ENCODE measurements at places on chromosomes 6 and 20. TPM values are rescaled to one million over a fixed set of nuclear protein-coding genes. Genes with fewer than 3 reads are reported as not detected.

The FAM209B gene
- total RNA-seq, result 0.92 TPM

The RAET1G gene
- not detected for total RNA-seq

The CENPW gene
- total RNA-seq, result 88.2 TPM

GRCh38 chr20:33896509-33896908 is 85.4 kb downstream of the CHMP4B start:
- DNase-seq, result no peak

GRCh38 chr20:362271-363254 is 15.7 kb downstream of the NRSN2 start:
- DNase-seq, result peak; percentile 50

DNA sequence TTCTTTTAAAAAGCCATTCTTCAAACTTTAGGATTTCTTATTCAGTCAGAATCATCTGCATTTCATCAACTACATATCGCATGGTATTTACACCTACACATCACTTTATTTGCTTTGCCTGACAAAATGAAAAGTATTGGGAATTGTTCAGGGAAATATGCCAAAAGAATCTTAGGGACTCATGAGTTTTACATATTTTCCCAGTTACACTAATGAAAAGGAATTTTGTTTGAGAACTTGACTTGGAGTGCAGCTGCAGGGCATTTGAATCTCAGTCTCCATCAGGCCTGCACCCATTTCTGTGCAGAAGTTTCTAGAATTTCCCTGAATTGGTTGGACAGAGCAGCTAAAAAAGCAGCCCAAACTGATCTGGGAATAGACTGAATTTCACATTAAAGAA is 65.3 kb downstream of the MTHFD1L start:
- no peak for DNase-seq

DNA sequence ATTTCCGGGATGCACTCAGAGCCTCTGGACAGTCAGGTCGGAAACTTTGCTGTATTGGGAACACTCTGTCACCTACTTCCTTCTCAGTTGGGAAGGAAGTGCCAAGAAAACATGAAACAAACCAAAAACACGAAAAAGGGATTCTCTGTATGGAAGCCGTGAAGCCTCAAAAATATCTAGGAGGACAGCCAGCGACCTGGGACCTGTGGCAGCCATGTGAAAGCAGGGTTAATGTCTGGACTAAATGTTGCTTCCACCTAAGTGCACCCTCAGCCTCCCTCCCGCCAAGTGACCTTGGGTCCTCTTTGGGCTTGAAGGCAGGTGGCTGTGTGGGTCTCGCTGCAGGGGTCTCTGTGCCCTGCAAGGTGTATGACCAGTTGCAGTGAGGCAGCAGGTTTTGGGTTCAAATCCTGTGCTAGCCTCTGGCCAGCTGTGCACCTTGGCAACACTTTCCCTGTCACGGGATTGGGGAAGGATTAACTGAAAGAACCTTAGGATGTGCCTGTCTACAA is 851 bp downstream of the MAVS start:
- DNase-seq, result no peak

DNA sequence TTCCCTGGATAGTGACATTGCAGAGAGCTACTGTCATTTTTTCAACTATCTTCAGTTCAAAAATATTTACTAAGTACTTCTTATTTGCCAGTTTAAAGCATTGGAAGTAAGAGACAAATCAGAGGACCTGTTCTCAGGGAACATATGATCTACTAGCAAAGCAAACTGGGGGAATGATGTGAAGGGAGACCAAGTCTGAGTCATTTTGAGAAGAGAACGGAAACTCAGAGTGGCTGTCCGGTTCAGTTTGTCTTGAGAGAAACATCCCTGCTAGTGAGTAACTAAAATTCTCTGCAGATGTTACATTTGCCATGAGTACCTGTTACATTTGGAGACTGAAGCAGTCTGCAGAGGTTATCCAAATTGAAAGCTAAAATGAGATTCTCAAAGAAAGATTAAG is 118.3 kb downstream of the KCNQ5 start:
- DNase-seq, result no peak

The CTAGE9 gene
- total RNA-seq, result not detected

The HMGCLL1 gene
- 0.24 TPM for total RNA-seq

- DNase-seq, result no peak
Measured at GRCh38 chr20:60102665-60103210, 144.5 kb downstream of the CDH26 start.

DNA sequence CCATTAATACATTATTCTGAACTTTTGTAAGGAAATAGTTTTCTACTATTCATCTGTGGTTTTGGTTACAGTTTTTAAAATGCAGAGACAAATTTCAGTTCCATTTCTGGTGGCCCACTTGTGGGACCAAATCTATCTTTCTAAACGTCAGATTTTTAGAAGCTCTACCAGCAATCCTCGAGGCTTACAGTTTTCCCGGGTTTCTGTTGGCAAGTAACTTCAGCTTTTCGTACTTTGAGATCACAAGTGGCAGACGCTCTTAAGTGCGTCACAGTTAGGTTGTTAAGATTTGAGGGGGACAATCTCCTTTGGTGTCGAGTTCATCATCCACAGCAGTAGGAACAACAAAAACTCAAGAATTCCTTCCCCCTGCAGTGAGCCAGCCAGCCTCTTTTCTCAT is 60.0 kb downstream of the JARID2 start:
- no peak for DNase-seq

DNA sequence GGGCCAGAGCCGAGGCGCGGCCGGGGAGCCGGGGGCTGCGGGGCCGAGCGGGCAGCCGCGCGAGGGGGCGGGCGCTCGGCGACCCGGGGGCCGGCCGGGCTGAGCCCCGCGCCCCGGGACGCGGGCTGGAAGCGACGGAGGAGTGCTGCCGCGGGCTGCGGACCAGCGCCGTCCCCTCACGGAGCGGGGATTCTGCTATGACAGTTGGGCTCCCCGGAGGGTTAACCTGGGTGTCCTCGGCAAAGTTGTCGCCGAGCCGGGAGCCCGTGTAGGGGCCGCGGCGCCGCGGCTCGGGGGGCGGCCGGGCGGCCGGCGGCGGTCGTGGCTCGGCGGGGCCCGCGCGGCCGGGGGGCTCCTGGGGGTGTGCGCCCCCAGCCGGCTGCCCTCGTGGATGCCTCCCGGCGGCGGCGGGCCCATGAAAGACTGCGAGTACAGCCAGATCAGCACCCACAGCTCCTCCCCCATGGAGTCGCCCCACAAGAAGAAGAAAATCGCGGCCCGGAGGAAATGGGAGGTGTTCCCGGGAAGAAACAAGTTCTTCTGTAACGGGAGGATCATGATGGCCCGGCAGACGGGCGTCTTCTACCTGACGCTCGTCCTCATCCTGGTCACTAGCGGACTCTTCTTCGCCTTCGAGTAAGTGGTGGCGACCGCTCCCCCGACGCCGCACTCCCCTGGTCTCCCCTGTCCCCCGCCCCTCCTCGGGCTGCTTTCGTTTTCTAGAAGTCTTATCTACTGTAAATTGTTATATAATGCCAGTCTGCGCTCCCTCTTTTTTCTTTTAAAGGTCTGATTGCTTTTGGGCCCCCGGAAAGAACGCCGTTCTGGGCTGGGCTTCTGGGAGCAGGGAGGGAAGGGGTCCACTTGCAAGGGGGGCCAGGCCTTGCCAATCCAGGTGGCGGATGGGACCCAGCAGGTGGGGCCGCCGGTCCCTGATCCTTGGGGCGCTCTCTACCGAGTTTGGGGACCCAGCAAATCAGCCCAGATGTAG is 936 bp downstream of the ZDHHC14 start:
- peak; percentile 49 for DNase-seq

The SOBP gene
- 3.8 TPM for total RNA-seq

DNA sequence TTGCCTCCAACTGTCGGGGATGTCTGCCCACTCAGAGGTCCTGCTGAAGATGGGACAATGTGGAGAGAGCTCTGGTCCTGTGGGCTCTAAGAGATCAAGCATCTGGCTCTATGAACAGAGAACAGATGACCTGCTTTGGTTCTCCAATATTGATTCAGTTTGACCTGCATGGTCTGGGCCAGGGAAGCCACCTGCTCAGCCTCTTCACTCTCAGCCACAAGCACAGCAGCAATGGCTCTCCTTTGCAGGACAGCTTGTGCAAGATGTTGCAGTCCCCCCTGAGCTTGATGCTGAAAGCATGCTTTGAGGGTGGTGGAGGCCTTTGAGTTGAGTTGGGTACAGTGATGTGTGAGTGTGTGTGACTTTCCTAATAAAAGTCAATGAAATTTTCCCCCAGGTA is 18.6 kb upstream of the MCM3 start:
- DNase-seq, result no peak

GRCh38 chr6:157763129-157763903 is 59.7 kb upstream of the SNX9 start:
- peak; percentile 98 for DNase-seq

DNA sequence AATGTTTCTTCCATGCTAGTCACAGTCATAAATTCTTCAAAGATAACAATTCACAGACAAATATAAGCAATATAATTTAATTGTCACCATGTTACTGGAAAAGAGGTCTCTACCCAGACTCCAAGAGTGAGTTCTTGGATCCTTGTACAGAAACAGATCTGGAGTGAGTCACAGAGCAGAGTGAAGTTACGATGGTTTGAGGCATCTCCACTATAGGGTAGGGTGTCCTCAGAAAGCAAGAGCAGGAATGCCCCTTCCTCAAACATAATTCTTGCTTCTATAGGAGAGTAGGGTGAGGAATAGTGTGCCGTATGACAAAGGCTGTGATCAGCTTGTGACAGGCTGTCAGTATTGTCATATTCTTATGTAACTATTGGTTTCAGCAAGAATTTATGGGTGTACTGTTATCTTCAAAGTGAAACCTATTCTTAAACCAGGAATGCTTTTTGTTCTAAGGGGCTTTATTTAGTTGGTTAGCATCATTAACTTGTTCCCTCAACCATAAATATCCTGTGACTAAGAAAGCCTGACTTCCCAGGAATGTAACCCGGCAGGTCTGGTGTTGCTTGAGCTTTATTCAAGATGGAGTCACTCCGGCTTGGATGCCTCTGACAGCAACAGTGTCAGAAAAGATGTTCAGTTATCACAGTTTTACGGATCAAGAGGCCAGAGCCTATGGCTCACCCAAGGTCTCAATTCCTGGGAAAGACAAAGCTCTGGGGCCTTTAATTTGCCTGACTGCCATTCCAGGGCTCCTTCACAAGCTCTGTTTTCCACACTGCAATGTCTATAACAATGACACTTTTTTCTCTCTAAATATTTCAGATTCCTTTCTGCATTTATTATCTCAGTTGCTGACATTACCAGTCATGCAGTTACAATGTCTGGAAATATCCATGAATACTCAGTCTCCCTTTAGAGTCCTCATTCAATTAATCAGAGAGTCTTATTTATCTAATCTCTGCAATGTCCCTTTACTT is 298.6 kb downstream of the C6orf118 start:
- no peak for DNase-seq

The BIRC7 gene
- total RNA-seq, result 0.31 TPM

DNA sequence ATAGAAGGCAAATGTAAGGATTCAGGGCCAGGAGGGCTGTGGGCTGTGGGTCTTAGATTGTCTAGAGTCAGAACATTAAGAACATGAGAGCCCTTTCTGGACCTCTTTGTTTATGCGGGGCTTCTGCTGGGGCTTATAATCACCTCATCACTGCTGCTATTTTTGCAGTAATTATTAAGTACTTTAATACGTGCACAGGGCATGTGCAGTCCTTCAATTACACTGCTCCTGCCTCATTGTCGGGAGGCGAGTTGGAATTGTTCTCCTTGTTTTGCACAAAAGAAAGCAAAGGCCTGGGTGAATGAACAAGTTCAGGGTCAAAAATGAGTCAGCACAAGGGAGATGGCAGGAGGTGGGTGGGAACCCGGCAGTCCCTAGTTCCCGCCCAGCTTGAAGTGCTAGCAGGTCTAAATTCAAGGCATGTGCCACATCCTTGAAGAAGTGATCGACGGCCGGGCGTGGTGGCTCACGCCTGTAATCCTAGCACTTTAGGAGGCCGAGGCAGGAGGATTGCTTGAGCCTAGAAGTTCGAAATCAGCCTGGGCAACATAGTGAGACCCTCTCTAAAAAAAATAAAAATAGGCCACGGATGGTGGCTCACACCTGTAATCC is 34.4 kb upstream of the PTPN1 start:
- no peak for DNase-seq

- no peak for DNase-seq
Measured at GRCh38 chr20:16432466-16433292, 140.6 kb downstream of the KIF16B start.

DNA sequence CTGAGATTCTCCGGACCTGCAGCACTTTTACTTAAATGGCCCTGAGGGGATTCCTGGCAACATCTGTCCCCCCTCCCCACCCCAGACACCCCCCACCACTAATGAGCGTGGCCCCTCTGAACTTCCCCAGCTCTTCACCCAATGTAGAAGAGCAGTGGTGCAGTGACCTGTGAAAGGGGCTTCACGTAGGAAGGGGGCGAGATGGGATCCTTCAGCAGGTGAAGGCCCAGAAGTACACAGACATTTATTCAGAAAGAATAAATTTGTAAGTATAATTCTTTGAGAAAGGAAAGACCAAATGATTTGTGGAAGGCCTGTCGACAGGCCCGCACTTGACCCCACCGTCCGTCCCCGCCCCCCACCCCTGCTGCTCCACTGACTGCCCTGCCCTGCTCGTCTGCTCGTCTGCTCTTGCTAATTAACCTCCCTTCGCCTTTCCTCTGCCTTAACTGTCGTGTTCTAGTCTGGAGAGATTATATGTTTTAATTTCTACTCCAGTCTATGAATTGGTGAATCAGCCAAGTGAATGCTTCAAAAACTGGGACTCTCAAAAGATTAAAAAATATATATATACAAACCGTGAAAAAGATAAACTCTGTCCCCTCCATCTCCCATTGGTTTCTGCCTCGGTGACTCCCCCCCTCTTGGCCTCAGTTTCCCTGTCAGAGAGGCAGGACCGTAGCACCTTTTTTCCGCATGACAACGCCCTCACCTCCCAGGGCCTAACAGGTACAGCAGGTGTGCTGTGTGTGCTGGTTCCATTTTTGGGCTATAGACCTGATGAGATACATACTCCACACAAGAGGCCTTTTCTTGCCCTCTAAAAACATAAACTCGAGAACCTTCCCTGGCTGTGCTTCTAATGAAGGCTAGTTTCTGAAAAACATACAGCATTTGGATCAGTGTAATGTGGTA is 49.2 kb downstream of the GNAS start:
- no peak for DNase-seq

- no peak for DNase-seq
Measured at GRCh38 chr6:80316686-80317231, 210.3 kb downstream of the BCKDHB start.

The MGME1 gene
- total RNA-seq, result 47.7 TPM

DNA sequence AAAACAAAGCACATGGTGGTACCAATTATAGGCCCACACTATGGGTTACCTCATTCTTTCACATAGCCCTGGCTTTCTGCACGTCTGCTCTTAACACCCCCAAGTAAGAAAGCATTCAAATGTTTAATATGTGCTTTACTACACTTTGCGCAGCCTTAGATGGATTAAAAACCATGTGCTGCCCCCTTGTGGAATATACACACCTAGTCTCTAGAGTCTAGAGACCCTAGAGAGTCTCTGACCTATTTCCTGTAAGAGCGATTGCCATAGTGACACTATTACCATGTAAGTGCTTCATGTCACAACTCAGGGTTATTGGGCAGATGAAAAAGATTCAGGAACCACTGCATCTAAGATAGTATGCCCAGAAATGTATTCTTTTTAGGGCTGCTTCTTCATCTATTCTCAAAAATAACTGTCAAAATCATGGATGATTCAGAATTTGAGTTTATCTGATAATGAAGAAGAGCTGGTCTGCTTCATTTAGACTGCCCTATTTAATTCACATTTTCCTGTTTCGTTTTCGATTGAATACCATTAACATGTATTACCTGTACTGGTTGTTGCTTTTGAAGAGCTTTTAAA is 186.3 kb downstream of the ADGB start:
- DNase-seq, result no peak

The RIPPLY2 gene
- 0.90 TPM for total RNA-seq
